Activated CD4-positive, alpha-beta T cell treated with anti-CD3 and anti-CD28 coated beads, Interleukin-2, amount 50 U/mL, for 4 hours (primary cell): ENCODE measurements at places on chromosomes 5 and 9.

DNA sequence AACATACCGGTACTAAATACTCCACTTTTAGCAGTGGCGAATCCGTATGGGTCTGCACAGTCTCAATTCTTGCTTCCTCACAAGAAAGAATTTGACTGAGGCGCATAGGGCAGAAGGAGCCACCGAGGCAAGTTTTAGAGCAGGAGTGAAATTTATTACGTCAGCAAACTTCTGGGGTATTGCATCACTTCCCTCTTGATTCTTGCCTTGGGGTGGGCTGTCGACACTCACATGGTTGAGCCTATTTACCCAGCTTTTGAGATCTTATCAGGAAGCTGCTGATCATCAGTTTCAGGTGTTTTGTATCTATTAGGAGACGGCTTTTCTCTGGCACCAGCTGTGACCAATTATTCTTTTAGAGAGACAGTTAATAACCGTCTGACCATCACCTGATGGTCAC is 111.5 kb upstream of the CCNH start:
- no peak for DNase-seq

DNA sequence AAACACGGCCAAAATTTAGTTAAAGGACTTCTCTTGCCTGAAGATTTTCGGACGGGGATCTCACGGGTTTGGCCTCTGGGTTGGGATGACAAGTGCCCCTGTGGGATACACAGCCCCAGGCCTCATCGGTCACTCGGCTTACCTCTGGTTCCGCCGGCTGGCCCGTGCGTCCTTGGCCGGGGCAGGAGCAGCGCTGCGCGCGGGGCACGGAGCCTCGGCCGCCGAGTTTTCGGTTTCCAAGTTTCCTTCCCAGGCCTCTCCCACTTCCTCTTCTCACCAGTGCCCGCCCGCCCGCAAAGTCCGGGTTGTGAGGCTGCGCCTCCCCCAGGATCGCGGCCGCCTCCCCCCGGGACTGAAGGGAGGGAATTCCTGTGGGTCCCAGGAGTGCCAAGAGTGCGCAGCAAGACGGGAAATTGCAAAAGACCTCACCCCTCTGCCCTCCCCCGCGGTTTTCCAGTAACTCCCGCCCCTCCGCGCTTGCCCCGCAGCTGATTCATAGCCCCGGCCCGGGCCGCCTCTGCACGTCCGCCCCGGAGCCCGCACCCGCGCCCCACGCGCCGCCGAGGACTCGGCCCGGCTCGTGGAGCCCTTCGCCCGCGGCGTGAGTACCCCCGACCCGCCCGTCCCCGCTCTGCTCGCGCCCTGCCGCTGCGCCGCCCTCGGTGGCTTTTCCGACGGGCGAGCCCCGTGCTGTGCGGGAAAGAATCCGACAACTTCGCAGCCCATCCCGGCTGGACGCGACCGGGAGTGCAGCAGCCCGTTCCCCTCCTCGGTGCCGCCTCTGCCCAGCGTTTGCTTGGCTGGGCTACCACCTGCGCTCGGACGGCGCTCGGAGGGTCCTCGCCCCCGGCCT is at the start of gene OSMR:
Gene OSMR, plus strand, starts transcription at position 487 of the 853 bp plus-strand sequence. CDS start 23,033 bp downstream, outside the sequence.
- DNase-seq, result no peak

DNA sequence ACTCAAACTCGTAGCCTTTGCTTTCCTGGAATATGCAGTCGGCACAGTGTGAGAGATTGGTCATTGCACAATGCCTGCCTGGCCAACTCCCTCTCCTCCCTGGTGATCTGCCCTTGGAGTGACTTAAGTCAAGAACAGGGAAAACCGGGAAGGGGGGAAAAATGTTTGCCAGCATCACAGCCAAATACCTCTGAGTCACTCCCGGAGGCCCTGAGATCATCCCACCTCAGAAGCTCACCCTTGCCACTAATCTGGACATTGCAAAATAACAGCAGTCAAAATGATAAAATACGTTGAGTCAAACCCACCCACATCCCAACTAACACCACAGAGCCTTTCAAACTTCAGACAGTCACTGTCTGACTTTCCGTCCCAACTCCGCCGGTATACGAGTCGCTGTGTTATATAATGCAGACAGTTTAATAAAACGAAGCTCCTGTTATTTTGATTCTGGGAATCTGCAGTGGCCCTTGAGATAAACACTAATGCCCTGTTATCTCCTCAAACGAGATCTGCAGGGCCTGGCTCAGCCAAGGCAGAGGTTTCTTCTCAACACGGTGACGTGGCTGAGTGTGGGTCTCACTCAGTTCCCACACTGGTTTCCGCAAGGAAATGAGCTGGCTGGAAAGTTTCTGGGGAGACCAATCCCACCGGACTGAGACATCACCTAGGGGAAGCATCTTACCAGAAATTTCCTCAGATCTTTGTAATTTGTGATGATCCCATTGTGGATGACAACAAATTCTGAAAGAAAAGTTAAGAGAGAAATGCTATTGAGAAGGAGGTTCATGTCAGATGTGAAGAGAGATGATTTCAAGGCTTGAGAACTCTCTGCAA is 22.1 kb downstream of the GFPT2 start:
- no peak for DNase-seq

GRCh38 chr5:9040475-9040874 is 505.4 kb downstream of the SEMA5A start:
- no peak for DNase-seq

DNA sequence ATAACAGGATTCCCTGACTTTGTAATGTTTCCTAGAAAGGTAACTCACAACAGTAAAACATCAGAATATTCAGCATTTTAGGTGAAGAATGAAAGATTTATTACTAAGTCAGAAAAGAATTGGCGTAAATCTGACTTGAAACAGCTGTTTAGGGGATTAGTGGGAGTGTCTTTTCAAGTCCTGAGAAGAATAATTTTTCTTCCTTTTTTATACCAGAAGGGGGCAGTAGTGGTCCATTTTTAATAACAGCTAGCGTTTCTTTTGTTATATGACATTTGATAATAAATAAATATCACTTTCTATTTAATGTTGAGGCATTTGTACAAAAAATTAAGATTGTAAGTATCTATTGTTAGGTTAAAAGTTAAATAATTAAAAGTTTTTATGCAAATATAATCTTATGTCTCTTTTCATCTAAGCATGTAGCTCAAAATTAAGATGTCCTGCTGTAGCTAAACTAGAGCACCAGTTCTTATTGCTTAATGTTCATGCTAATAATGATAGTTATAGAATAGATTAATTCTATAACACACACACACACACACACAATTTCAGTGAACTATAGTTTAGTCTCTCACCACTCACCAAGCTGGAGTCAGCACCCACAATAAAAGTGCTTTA is 258.7 kb upstream of the ARRDC3 start:
- no peak for DNase-seq

DNA sequence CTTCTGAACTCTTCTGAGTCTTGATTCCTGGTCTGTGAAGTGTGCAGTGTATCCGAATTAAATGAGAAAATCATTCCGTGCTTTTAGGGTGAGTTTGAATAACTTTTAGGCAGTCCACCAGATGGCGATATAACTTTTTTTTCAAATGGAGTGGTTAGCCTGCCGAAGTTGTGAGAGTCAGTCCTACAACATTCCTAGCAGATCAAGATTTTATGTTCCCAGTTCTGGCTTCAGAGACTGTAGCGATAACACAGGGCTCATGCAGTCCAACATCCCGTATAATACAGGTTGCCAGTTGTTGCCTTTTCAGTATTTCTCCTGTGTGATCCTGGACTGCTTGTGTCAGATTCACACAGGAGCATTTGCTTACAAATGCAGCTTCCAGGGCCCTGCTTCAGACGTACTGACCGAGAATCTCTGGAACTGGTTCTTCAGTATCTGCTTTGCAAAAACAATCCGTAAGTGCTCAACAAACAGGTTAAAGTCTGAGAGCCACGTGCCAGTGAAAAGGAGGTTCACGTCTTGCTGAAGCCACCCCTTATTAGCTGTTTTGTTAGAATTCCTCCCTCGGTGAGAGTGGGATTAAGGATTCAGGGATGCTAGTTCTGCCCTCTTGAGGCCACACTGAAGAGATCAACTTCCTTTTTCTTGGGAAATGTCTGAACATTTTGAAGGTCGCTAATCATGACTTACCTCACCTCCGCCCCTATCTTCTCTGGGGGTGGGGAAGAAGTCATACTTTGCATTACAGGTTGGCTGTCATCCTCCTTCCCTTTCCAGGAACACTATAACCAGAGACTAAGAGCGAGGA is 22.8 kb downstream of the SMIM3 start:
- no peak for DNase-seq

DNA sequence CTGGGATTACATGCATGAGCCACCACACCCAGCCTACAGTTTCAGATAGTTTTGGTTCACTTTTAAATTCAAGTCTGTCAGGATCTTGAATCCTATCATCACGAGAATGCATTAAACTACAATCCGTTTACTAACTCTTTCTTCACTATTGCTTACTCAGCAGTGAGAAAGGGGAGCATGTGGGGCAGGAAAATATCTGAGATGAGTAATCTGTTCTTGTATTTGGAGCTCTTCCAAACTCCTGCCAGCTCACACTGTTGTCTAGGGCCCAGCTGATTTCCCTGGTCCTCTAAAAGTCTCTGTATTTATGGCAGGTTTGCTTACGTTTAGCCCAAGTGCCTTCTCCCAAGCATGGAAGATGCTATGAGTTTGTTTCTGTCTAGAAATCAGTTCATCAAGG is 152.2 kb downstream of the FGF18 start:
- no peak for DNase-seq

- no peak for DNase-seq
Measured at GRCh38 chr9:87445646-87446045, 52.0 kb upstream of the DAPK1 start.

GRCh38 chr9:129068990-129069861 is 11.7 kb upstream of the DOLPP1 start:
- peak; percentile 15 for DNase-seq

- DNase-seq, result no peak
Measured at GRCh38 chr5:10372726-10373709, 19.5 kb downstream of the MARCHF6 start.

DNA sequence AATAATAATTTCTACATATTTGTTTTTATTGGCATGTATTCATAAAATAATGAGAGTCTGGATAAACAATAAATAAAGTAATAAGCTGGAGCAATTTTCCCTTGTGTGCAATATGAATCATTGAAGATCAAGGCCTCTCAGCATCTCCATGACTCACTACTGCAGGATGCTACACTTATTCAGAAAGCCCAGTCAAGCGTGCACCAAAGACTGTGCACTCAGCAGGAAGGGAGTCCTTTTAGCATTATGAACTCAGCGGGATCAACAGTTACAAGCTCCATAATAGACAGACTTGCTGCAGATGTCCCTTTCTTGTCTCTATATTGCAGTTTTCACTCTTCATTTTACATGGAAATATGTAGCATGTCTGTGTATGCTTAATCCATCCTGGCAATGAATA is 485.3 kb downstream of the CDH9 start:
- DNase-seq, result no peak

DNA sequence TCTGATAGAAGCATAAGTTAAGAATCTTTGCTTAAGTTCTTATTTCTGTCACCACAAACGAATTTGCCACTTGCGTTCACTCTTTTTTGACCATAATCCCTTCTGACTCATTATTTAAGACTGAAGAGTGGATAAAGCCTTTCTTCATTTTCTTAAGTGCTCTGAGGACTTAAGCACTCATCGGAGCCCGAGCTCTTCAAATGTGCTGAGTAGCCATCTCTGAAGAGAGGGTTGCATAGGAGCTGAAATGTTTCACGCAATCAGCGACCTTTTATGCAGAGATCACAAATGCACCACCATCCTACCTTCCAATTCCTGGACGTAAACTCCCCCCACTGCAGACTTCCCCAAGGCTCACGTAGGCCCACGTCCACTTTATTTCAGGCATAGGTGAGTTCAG is 699.2 kb downstream of the IRX1 start:
- no peak for DNase-seq

DNA sequence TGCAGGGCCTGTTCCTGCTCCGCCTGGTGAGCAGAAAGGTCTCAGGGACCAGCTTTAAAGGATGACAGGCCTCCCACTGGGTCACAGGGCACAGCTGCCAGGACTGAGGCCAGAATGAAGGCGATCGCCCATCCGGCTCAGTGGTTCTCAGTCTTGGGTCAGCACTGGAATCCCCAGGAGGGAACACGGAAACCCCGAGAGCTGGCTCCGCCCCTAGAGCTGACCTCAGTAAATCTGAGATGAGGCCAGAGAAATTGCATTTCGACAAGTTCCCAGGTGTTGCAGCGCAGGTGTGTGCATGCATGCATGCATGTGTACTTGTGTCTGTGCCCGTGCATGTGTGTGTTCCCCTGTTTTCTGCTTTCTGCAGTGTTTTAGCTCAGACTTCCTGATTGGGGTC is 47.2 kb upstream of the KCNMB1 start:
- no peak for DNase-seq
